ENCODE measurements at places on chromosomes 11 and 22.

DNA sequence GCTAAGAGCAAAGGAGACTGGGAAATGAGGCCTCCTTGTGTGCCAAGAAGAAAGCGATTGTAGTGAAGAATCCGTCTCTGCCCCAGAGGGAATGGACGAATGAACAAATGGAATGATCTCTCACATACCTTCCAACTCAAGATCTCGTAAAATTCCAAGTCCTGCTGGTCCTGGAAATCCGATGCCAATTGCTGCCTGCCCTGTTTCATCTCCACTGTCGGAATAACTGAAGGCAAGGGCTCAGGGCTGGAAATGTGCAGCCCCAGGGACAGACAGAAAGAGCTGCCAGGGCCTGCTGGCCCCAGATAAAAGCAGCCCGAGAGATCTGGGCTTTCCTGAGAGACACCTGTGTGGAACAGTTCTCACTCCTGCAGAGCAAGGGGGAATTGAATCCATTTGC is 120.9 kb downstream of the MN1 start:
- no peak for DNase-seq

DNA sequence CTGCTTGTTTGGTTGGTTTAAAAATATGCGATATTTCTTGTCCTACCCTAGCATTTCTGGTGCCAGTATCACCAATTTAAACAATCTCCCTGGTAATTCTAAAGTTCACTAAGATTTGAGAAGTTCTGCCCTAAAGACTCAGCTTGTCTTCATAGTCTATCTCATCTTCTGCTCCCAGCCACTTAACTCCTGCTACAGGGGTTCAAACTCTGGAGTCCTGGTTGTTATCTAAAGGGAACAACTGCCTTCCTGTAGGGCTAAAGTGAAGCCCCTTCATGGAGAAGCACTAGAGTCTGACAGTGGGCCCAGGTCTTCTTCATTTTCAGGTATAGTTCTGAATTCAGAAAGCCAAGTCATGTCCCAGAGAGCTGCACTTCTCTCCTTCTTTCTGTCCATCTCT is 73.2 kb downstream of the CTNND1 start:
- DNase-seq: no peak

DNA sequence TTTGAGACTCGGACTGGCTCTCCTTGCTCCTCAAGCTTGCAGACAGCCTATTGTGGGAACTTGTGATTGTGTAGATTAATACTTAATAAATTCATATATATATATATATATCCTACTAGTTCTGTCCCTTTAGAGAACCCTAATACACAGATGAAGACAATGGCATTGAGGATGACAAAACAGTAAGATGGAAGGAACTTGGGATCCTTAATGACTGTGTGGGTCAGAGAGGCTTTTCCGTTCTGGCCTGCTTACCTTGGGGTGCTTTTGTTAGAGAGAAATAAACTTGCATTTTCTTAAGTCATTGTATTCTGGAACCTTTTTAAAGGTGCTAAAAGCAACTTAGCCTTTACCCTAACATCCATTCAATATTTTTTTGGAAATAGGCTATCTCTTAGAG is 49.6 kb upstream of the RRAS2 start:
- no peak for DNase-seq

- DNase-seq: no peak
These were observed 33.8 kb upstream of the FBLN1 start for GRCh38 chr22:45468872-45469271.

GRCh38 chr11:15793043-15793996 is 563.0 kb downstream of the SOX6 start:
- no peak for DNase-seq

DNA sequence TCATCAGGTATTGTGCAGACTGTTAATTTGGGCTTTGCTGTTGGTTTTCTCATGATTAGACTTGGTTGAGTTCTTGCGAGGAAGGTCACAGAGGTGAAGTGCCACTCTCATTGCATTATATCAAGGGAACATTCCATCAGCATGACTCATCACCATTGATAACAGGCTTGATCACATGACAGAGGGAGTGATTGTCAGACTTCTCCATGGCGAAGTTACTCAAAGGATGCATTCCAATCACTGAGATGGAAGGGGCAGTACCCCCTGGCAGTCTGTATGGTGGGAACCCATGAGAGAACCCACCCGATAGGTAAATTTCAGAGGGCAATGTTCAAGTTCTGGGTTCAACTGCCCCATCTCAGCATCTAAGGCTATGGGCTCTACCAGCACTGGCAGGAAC is 19.4 kb upstream of the P2RY2 start:
- DNase-seq: no peak

- DNase-seq: no peak
These were observed 620.6 kb downstream of the SOX6 start for GRCh38 chr11:15735706-15736105.

DNA sequence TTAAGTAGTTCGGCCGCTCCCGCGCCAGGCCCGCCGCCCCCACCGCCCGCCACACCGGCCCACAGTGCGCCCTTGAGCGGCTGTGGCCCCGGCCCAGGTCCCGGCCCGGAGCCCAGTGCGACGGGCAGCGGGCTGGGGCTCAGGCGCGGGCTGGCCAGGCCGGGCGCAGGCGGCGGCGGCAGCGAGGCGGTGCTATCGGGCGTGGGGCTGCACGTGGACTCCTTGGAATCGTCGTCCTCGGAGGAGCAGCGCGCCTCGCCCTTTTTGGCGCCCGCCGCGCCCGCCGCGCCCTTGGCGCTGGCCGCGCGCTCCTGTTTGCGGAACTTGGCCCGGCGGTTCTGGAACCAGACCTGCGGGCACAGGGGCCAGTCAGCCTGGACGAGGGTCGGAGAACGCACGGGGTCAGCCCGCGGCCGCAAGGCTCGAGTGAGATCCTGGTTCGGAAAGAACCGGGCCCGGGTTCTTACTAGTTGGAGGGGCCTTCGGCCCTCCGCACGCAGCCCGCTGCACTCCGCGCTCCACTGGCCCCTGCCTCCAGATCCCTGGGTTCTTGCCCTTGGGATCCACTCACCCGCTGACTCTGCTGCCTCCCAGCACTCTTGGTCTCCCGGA is 4.0 kb downstream of the PHOX2A start:
- no peak for DNase-seq

GRCh38 chr22:23598805-23599518 is 18.9 kb upstream of the IGLL1 start:
- DNase-seq: no peak

DNA sequence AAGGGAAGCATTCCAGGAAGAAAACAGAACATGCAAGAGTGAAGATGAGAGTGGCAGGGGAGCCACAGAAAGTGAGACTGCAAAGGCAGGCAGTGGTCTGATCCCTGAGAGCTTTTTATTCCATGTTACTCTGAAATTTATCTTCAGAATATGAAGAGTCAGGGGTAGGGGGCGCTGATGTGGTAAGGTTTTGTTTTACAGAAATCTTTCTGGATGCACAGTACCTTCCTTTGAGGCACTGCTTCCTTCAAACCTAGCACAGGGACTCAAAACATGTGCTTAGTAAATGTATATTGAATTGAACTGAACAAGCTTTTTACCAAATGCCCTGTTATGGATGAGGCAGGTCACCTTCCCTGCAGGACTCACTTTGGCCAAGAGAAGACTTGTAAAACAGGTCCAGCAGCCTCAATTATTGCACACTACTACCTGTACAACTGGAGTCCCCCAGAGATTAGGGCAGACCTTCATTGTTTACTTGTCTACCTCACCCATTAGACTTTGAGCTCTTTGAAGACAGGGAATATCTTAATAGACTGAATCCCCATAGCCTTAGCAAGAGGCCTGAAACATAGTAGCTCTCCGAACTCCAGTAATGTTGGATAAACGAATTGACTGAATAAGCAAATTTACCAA is 2.2 kb downstream of the PAK1 start:
- no peak for DNase-seq

- no peak for DNase-seq
These were observed 25.2 kb downstream of the ALG12 start for GRCh38 chr22:49893025-49893424.

DNA sequence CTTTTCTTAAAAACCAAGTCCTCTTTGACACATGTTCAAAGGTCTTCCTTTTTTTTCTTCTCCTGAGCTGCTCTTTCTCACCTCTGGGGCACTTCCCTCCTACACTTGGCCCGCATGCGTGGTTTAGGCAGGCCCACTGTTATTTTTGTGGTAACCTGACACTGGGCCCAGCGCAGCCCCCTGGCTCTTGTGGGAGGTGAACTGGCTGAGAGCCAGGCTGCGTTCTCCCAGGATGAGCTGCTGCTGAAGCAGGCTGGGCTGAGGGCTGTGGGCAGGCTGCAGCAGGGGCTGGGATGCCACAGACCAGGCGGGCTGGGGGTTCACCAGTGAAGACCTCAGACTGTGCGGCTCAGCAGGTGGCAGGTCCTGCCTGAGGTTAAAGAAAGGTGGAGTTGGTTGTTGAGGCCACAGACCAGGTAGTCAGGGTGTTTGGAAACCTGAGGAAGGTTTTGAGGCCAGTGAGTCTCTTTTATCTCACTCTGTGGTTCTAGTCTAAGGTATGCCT is 72.4 kb downstream of the TEAD1 start:
- no peak for DNase-seq
